ENCODE measurements at places on chromosomes 3 and 15. TPM values are rescaled to one million over a fixed set of nuclear protein-coding genes. Genes with fewer than 3 reads are reported as not detected.

MYRIP gene
- total RNA-seq: 8.8 TPM

ALG1L2 gene
- total RNA-seq: not detected

DNA sequence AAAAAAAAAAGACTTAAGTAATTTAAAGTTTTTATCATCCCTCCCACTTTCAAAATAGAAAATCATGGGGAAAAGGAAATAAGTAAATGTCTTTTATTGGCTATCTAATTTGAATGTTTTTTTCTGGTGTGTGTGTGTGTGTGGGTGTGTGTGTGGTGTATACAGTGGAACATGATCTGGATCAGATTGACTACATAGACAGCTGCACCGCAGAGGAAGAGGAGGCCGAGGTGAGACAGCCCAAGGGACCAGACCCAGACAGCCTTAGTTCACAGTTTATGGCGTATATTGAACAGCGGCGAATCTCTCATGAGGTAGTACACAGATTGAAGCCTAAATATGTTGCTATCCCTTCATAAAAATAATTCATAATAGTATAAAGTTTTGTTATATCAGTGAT is 44.5 kb downstream of the LRCH3 start:
- no peaks in the 10 kb centered on the region for H3K27me3 ChIP-seq
- no peak for DNase-seq
- no peaks in the 10 kb centered on the region for H3K4me1 ChIP-seq

- no peak for DNase-seq
- peaks cover 14% of the 10 kb centered on the region for H3K27me3 ChIP-seq
- no peaks in the 10 kb centered on the region for H3K4me1 ChIP-seq
- no peak overlapping the region for H3K4me3 ChIP-seq
Measured at GRCh38 chr3:46713898-46714552, 3.6 kb downstream of the PRSS50 start.

GRCh38 chr3:45647148-45647619 is 42.0 kb upstream of the SACM1L start:
- H3K36me3 ChIP-seq: no peaks in the 10 kb centered on the region
- H3K27me3 ChIP-seq: no peaks in the 10 kb centered on the region
- no peak for DNase-seq

ARRDC4 gene
- total RNA-seq: 79.9 TPM

GRCh38 chr3:150260398-150260710 is 147.7 kb upstream of the TSC22D2 start:
- no peaks in the 10 kb centered on the region for H3K36me3 ChIP-seq
- peaks cover 9% of the 10 kb centered on the region for H3K4me1 ChIP-seq
- DNase-seq: no peak
- H3K4me3 ChIP-seq: no peak overlapping the region
- no peaks in the 10 kb centered on the region for H3K27me3 ChIP-seq

PSMD6 gene
- total RNA-seq: 15.8 TPM

DNA sequence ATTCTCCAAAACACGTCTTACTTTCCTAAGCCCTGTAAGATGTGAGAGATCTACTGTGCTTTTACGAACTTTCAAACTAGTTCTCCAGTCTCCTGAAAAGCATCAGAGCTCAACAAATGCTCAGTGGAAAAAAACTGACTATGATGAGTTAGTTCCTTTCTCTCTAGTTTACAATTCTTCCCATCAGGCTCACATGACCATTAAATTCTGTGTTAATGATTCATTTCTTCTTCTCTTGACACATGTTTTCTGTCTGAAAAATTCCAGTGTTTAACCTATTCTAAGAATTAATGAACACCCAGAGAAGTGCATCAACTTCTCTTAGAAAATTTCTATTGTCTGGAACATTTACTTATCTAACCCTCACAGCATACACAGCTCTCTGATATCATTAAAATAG is 844.3 kb downstream of the SI start:
- DNase-seq: no peak
- no peak overlapping the region for H3K27ac ChIP-seq
- H3K4me3 ChIP-seq: no peak overlapping the region
- no peaks in the 10 kb centered on the region for H3K36me3 ChIP-seq
- no peaks in the 10 kb centered on the region for H3K4me1 ChIP-seq
- no peaks in the 10 kb centered on the region for H3K27me3 ChIP-seq

GRCh38 chr15:68558318-68559305 is 20.2 kb upstream of the CORO2B start:
- no peak for DNase-seq
- peaks cover 17% of the 10 kb centered on the region for H3K4me1 ChIP-seq
- H3K4me3 ChIP-seq: peak overlapping the region; percentile 47
- no peak overlapping the region for H3K27ac ChIP-seq

- no peaks in the 10 kb centered on the region for H3K27me3 ChIP-seq
- peaks cover 29% of the 10 kb centered on the region for H3K36me3 ChIP-seq
- peaks cover 8% of the 10 kb centered on the region for H3K4me1 ChIP-seq
- H3K4me3 ChIP-seq: no peak overlapping the region
Measured at GRCh38 chr15:80138961-80139360, 13.8 kb upstream of the FAH start.

GRCh38 chr3:122941228-122942206 is 86.0 kb downstream of the SEMA5B start:
- no peak for DNase-seq

AGBL1 gene
- under 0.01 TPM for total RNA-seq

DNA sequence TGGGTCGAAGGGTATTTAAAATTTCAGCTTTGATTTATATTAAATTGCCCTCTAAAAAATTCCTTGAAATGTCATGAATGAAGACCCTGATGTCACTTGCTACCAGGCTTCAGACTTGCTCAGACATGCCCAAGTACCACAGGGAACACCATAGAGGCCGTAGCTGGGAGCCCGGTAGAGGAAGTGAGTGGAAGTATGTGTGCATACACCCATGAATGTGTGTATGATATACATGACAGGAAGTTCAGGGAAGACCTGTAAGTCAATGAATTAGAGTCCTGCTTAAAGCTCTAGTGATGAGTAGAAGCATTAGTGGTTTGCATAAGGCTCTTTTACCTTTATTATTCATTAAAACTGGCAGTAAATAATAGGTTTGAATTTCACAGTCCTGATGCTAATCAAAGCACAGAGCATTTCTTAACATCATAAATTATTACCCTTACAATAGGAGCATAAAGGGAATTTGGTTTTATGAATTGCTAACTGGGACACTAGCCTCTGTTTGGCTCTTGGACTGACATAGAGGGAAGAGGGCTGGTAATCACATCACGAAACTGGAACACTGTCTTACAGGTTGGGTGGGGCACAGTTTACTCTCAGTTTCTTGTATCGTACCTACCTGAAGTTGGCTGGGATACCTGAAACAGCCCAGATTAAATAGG is 144.4 kb downstream of the CHST2 start:
- H3K4me3 ChIP-seq: no peak overlapping the region
- peaks cover 12% of the 10 kb centered on the region for H3K36me3 ChIP-seq
- H3K27me3 ChIP-seq: no peaks in the 10 kb centered on the region
- H3K4me1 ChIP-seq: no peaks in the 10 kb centered on the region

- no peaks in the 10 kb centered on the region for H3K4me1 ChIP-seq
- H3K36me3 ChIP-seq: no peaks in the 10 kb centered on the region
- no peak overlapping the region for H3K27ac ChIP-seq
Measured at GRCh38 chr3:69496856-69497255, 111.0 kb upstream of the FRMD4B start.

DNA sequence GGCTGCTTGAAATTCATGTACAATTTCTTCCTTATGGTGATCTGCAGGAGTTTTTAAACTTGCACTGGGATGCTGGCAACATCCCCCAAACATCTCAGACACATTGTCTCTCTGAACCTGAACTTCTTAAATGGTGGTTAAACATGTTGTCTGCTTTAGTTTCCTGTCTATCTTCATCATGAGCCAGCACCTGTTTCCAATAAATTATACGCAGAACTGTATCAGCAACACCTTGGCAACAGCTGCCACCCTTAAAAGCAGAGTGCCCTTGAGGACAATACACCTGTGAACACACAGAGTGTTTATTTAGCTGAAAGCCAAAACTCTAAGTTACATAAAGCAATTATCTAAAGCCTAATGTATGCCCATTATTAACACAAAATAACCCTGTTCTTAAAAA is 242.9 kb downstream of the WNT5A start:
- no peaks in the 10 kb centered on the region for H3K36me3 ChIP-seq
- no peak overlapping the region for H3K27ac ChIP-seq
- H3K4me3 ChIP-seq: no peak overlapping the region

GRCh38 chr3:12553921-12554391 is 2.9 kb upstream of the MKRN2 start:
- peak overlapping the region; percentile 50 for H3K4me3 ChIP-seq
- no peaks in the 10 kb centered on the region for H3K27me3 ChIP-seq
- H3K27ac ChIP-seq: no peak overlapping the region
- DNase-seq: peak; percentile 62
- H3K36me3 ChIP-seq: no peaks in the 10 kb centered on the region
- peaks cover 30% of the 10 kb centered on the region for H3K4me1 ChIP-seq

- H3K36me3 ChIP-seq: no peaks in the 10 kb centered on the region
- no peak for DNase-seq
- no peak overlapping the region for H3K4me3 ChIP-seq
- no peaks in the 10 kb centered on the region for H3K4me1 ChIP-seq
- H3K27me3 ChIP-seq: no peaks in the 10 kb centered on the region
Measured at GRCh38 chr3:183504597-183504996, 50.9 kb downstream of the KLHL6 start.

- no peaks in the 10 kb centered on the region for H3K36me3 ChIP-seq
- no peaks in the 10 kb centered on the region for H3K27me3 ChIP-seq
- no peak for DNase-seq
Measured at GRCh38 chr15:25624504-25625177, 185.8 kb upstream of the UBE3A start.

GRCh38 chr15:101540480-101541239 is 51.2 kb upstream of the PCSK6 start:
- no peak for DNase-seq
- H3K27ac ChIP-seq: no peak overlapping the region
- no peaks in the 10 kb centered on the region for H3K36me3 ChIP-seq
- H3K4me3 ChIP-seq: no peak overlapping the region

SLC22A14 gene
- not detected for total RNA-seq

DNA sequence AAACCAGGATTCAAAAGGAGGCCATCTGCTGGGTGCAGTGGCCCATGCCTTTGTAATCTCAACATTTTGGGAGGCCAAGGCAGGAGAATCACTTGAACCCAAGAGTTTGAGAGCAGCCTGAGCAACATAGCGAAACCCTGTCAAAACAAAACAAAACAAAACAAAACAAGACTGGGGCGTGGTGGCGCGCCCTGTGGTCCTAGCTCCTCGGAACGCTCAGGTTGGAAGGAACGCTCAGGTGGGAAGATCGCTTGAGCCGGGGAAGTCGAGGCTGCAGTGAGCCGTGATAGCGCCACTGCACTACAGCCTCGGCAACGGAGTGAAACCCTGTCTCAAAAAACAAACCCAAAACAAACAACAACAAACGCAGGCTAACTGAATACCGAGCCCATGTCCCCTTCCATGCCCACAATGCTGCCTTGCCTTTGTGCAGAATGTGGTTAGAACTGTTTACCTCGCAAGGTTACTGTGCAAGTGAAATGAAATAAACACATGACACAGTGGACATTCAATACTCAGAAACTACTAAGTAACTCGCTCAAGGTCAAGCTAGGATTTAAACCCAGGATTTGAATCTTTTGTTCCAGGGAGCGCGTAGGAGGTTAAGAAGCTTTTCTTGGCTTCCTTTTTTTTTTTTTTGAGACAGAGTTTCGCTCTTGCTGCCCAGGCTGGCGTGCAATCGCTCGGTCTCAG is 766 bp upstream of the EMC4 start:
- H3K27me3 ChIP-seq: no peaks in the 10 kb centered on the region
- peak overlapping the region; percentile 91 for H3K27ac ChIP-seq
- peak; percentile 40 for DNase-seq
- H3K36me3 ChIP-seq: peaks cover 26% of the 10 kb centered on the region
- H3K4me1 ChIP-seq: peaks cover 28% of the 10 kb centered on the region

DNA sequence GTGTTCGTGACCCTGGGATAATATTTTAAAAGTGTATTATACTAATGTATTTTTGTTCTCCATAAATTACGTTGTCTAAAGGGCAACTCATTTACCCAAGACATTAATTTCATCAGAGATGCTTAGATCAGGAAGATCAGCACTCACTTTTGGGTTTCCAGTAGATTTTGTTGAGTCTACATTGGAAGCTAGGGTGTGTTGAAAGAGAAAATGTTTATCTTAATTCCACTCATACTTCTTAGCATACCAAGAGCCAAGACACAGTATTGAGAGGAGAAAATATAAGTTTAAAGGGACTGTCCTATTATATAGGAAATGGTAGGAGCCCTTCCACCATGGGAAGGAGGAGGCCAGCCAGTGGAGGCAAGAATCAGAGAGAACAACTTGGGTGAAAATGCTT is 412.9 kb upstream of the RGMA start:
- no peak for DNase-seq
- H3K27ac ChIP-seq: no peak overlapping the region
- H3K27me3 ChIP-seq: no peaks in the 10 kb centered on the region
- H3K4me3 ChIP-seq: no peak overlapping the region
- H3K4me1 ChIP-seq: no peaks in the 10 kb centered on the region

- DNase-seq: no peak
- no peak overlapping the region for H3K4me3 ChIP-seq
- no peaks in the 10 kb centered on the region for H3K27me3 ChIP-seq
- H3K27ac ChIP-seq: no peak overlapping the region
- peaks cover 38% of the 10 kb centered on the region for H3K36me3 ChIP-seq
Measured at GRCh38 chr15:64110950-64111678, 15.3 kb downstream of the SNX1 start.

IL17RB gene
- total RNA-seq: 3.5 TPM

SUCLG2 gene
- total RNA-seq: 30.9 TPM

ATP13A5 gene
- not detected for total RNA-seq

GRCh38 chr3:64976456-64976855 is 288.7 kb upstream of the ADAMTS9 start:
- no peak for DNase-seq
- H3K27ac ChIP-seq: no peak overlapping the region
- H3K36me3 ChIP-seq: no peaks in the 10 kb centered on the region

- no peaks in the 10 kb centered on the region for H3K36me3 ChIP-seq
- no peak for DNase-seq
- H3K4me3 ChIP-seq: no peak overlapping the region
- H3K27ac ChIP-seq: no peak overlapping the region
- H3K27me3 ChIP-seq: no peaks in the 10 kb centered on the region
Measured at GRCh38 chr3:58880182-58880581, 169.6 kb downstream of the CFAP20DC start.
